ENCODE measurements at places on chromosomes 5 and 9. TPM values are rescaled to one million over a fixed set of nuclear protein-coding genes. Genes with fewer than 3 reads are reported as not detected.

DNA sequence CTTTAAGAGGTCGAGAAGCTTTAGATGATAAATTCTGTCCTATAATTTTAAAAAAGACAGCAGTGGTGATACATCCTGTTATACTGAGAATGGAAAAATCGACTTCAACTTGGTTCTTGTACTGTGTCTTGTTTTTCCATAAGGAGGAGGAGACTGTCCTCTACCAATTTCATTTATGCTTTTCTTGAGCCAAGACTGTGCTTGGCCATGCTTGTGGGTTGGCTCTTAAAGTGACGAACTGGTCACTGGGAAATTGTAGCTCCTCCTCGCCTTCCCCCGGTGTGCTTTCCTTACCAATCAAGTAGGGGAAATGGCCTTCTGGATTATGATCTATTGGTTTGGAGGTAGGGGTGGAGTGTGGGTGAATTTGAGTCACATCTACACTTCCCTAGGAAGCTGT lies 67.1 kb upstream of the HSPB3 start:
- no peak overlapping the region for H3K27ac ChIP-seq
- no peaks in the 10 kb centered on the region for H3K27me3 ChIP-seq
- H3K4me1 ChIP-seq: no peaks in the 10 kb centered on the region
- no peak for DNase-seq
- no peak overlapping the region for H3K4me3 ChIP-seq
- no peaks in the 10 kb centered on the region for H3K36me3 ChIP-seq

- no peak overlapping the region for H3K27ac ChIP-seq
- no peak for DNase-seq
- H3K4me3 ChIP-seq: no peak overlapping the region
- no peaks in the 10 kb centered on the region for H3K27me3 ChIP-seq
- no peaks in the 10 kb centered on the region for H3K4me1 ChIP-seq
Measured at GRCh38 chr5:120164986-120165385, 299.1 kb upstream of the PRR16 start.

IFNB1 gene
- not detected for polyA plus RNA-seq

DNA sequence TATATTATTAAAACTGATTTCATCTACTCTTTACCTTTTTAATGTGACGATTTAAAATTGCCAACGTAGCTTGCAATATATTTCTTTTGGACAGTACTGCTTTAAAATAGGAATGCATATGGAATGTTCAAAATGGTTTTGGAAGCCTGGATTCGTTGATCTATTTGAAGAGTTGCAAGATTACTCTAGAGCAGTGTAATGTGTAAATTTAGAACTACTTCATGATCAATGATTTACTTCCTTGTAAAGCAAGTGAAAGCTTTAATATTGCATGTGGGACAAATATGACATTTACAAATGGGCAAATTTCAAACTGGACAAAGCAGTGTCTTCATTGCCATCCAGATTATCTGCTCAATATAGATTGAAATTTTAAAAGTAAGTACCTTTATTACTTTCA lies 38.3 kb downstream of the PARP8 start:
- H3K36me3 ChIP-seq: peaks cover 2% of the 10 kb centered on the region
- DNase-seq: no peak
- H3K4me1 ChIP-seq: peaks cover 7% of the 10 kb centered on the region
- H3K27ac ChIP-seq: no peak overlapping the region

GRCh38 chr9:19683715-19684114 lies 105.1 kb downstream of the SLC24A2 start:
- H3K27ac ChIP-seq: no peak overlapping the region
- no peaks in the 10 kb centered on the region for H3K4me1 ChIP-seq
- H3K27me3 ChIP-seq: no peaks in the 10 kb centered on the region
- no peak for DNase-seq
- H3K4me3 ChIP-seq: no peak overlapping the region

- H3K27ac ChIP-seq: no peak overlapping the region
- no peaks in the 10 kb centered on the region for H3K36me3 ChIP-seq
- H3K27me3 ChIP-seq: no peaks in the 10 kb centered on the region
- no peak overlapping the region for H3K4me3 ChIP-seq
Measured at GRCh38 chr9:107819772-107820565, 330.4 kb upstream of the KLF4 start.

CNTNAP3 gene
- polyA plus RNA-seq: 0.24 TPM

All from B cell (primary cell).